Uterine smooth muscle cell (primary cell): ENCODE measurements at places on chromosomes 6 and 20. TPM values are rescaled to one million over a fixed set of nuclear protein-coding genes. Genes with fewer than 3 reads are reported as not detected.

The GID8 gene
- total RNA-seq, result 32.4 and 39.7 TPM in 2 replicates

The MAS1 gene
- total RNA-seq, result not detected in 2 replicates

The UNC5CL gene
- total RNA-seq, result 0.12 and 0.22 TPM in 2 replicates

The AVP gene
- total RNA-seq, result not detected in 2 replicates

The TMEM14C gene
- total RNA-seq, result 89.1 and 133 TPM in 2 replicates

The NFYA gene
- 16.7 and 20.6 TPM in 2 replicates for total RNA-seq

The CST8 gene
- total RNA-seq, result not detected in 2 replicates

The CST4 gene
- total RNA-seq, result 0.22 and 0.75 TPM in 2 replicates

The PM20D2 gene
- 6.5 and 8.2 TPM in 2 replicates for total RNA-seq

The BEND6 gene
- 15.5 and 19.1 TPM in 2 replicates for total RNA-seq

The PRPH2 gene
- 1.7 and 1.8 TPM in 2 replicates for total RNA-seq

The DPPA5 gene
- total RNA-seq, result not detected in 2 replicates

The CTCFL gene
- total RNA-seq, result not detected in 2 replicates

The KIAA0408 gene
- total RNA-seq, result 1.4 and 1.5 TPM in 2 replicates

The KIF25 gene
- not detected in 2 replicates for total RNA-seq

The PAQR8 gene
- total RNA-seq, result 4.0 and 4.1 TPM in 2 replicates

The TULP4 gene
- total RNA-seq, result 78.4 and 133 TPM in 2 replicates

The EEF1A1 gene
- 18,177 and 24,670 TPM in 2 replicates for total RNA-seq

The RAB22A gene
- total RNA-seq, result 18.6 and 20.0 TPM in 2 replicates

The WFDC12 gene
- not detected in 2 replicates for total RNA-seq

The ID4 gene
- 15.8 and 18.6 TPM in 2 replicates for total RNA-seq

The FOXF2 gene
- 0.25 and 0.55 TPM in 2 replicates for total RNA-seq

The OR10C1 gene
- not detected in 2 replicates for total RNA-seq

The HLA-DPB1 gene
- 6.8 and 21.1 TPM in 2 replicates for total RNA-seq

The DDX43 gene
- total RNA-seq, result under 0.01 and 2.7 TPM in 2 replicates

The FAM120B gene
- 15.1 and 15.3 TPM in 2 replicates for total RNA-seq

The HLA-DQB1 gene
- total RNA-seq, result not detected in 2 replicates

The OR12D2 gene
- not detected in 2 replicates for total RNA-seq

The NFATC2 gene
- total RNA-seq, result not detected in 2 replicates

The AP5S1 gene
- total RNA-seq, result 16.7 and 23.1 TPM in 2 replicates

The WFDC5 gene
- total RNA-seq, result not detected in 2 replicates

The TRIM10 gene
- total RNA-seq, result 0.12 TPM in 1 of 2 replicates, not detected in the other

The TUBB2B gene
- total RNA-seq, result 0.89 and 4.2 TPM in 2 replicates

The ERGIC3 gene
- 286 and 388 TPM in 2 replicates for total RNA-seq

The DST gene
- 448 and 553 TPM in 2 replicates for total RNA-seq

The VGLL2 gene
- not detected in 2 replicates for total RNA-seq

The CLPSL1 gene
- total RNA-seq, result not detected in 2 replicates

The PRDM13 gene
- total RNA-seq, result under 0.01 TPM in 1 of 2 replicates, not detected in the other

The GNAS-AS1 gene
- 0.87 and 1.00 TPM in 2 replicates for total RNA-seq

The BMP6 gene
- total RNA-seq, result 0.55 and 3.7 TPM in 2 replicates

The PRDM1 gene
- 3.3 and 3.4 TPM in 2 replicates for total RNA-seq

The LY6G6D gene
- not detected in 2 replicates for total RNA-seq

The LGSN gene
- total RNA-seq, result not detected in 2 replicates

The OR2H1 gene
- not detected in 2 replicates for total RNA-seq

The GINS1 gene
- total RNA-seq, result 6.0 and 21.8 TPM in 2 replicates

The CCN6 gene
- not detected in 2 replicates for total RNA-seq

The SRXN1 gene
- 108 and 112 TPM in 2 replicates for total RNA-seq

The SLC35D3 gene
- under 0.01 TPM in 1 of 2 replicates, not detected in the other for total RNA-seq
